SW 1271 (cell line): ENCODE measurements at places on chromosomes 3 and 15.

DNA sequence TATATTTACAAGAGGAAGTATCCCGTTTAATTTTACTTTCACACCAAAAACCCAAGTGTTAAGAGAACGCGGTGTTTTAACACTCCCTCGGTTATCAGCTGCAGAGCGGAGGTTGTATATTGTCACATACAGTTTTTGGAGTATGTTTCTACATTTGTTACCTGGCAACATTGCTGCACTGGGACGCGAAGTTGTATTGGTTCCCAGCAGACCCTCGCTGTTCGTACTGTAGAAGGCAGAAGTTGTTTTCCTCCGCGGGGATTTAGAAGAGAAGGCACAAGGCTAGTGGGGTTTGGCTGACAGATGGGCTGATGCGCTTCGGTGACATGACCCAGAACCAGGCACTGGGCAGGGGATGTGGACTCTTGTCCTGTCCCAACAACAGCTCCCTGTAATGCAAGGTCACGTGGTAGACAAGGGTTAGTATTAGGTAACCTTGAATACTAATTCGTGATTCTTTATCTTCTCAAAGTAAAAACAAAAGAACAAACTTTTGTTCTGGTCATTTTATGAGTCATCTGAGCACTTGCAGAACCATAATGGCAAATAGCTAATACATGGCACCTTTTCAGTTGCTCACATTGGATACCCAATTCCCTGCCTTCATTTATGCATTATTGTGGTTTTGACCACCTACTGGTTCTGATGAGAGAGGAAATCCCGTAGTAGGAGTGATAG is 230.4 kb upstream of the BHLHE40 start:
- no peak for DNase-seq

GRCh38 chr15:89770041-89770440 is 6.1 kb upstream of the MESP2 start:
- no peak for DNase-seq

GRCh38 chr3:36381311-36381956 is 1.1 kb downstream of the STAC start:
- no peak for DNase-seq

DNA sequence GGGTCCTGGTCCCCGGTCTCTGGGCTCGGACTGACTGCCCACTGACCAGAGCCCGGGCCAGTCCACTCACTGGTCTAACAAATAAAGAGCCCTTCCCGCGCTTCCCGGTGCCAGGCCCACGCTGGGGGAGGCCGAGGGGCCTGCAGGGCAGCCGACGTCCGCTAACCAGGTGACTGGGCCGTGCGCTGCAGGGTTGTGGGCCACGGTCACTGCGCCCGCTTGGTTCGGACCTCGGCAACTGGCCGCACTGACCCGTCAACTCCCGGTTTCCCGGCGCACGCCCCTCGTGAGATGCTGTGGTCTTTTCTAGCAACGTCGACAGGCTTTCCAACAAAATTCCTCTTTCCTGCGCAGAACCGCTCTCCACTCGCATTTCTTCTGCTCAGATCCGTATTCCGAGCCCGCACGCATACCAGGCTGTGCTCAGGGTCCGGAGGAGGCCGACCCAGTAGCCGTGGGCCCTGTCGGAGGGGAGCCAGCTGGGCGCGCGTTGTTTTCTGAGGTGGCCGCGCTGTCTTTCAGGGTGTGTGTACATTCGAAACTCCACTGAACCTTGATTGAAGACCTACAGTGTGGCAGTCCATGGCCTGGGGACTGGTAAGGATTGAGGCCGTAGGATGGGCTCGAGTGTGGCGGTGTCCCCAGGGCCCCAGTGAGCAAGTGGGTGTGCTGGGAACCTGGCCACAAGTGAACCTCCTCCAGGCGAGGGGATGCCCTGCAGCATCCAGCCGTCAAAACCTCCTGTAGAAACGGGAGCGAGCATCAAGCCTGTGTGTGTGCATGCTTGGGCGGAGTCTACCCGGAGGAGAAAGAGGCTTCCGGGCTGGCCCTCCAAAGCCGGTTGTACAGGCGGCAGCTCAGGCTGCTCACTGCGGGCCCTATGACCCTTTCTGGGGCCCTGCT is 875 bp upstream of the NT5DC2 start:
- DNase-seq = no peak

DNA sequence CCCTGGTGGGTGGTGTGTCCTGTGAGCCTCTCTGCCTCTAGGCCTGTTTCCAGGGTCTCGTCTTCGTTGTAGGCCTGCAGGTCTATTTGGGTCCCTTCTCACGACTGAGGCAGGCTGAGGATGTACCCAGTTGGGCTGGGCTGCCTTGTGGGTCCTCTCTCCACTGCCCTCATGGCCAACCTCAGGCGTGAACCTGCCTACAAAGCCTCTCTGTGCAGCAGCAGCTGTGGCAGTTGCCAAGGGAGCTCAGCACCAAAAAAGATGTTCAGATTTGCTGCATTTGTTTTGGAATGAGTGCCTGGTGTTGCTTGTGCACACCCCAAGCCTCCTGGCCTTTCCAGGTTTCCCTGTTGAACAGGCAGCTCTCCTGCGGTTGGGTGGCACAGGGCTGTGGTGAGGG is 13.4 kb downstream of the KLF13 start:
- DNase-seq = no peak
